ENCODE measurements at places on chromosomes 7 and 10.

GRCh38 chr10:93346108-93346507 lies 136.0 kb downstream of the MYOF start:
- no peak for DNase-seq

DNA sequence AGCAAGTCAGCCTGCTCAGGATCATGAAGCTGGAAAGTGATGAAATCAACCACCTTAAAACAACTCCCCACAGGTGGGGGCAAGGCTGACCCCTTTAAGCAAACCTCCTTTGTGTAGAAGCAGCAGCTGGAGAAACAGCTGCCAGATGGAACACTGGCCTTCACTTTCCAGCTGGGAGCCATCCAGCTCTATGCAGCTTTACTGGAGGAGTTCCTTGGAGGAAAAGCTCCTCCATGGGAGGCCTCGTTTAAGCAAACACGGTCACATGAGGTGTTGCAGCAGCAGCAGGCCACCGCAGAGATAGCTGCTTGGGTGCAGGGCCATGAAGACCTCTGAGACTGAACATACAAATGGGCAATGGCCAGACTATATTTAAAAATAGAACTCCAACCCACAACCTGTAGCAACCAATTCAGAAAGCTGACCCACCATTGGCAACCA lies 13.0 kb upstream of the DLG5 start:
- DNase-seq = no peak

DNA sequence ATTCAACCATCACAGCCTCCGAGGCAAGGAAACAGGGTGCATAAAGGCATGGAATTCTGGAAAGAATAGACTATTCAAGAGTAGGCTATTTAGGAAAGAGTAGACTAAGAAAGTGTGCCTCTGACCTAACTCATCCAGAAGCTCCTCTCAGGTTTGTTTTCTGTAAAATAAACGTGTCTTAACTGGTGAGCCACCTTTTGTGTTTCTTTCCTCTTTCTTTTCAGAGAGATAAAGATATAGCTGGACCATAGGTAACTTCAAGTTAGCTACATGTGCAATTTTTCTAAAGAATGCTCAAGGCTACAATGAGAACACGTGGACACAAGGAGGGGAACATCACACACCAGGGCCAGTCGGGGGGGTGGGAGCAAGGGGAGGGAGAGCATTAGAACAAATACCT lies 577.0 kb downstream of the TYW1 start:
- no peak for DNase-seq

DNA sequence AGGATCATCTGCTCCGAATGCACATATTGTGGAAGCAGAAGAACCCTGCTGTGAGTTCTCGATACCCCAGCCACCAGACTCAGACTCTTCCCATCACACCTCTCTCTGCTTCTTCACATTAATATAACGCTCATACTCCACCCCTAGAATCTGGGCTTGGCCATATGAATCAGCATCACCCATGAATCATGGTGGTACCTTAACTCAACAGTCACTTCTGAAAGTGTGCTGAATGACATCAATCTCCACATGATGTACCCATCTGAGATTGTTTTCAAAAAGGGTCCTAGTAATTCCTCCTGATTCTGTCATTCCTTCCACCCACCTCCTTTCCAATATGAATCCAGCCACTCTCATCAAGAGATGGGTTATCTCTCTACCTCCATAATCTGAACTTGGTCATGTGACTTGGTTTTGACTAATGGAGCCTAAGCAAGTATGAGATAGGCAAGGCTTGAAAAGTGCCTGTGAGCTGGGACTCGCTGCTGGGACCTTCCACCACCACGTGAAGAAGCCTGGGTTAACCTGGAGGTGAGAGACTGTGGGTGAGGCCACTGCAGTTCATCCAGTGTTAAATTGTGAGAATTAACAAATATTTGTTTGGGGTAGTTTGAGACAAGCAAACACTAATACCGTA lies 15.4 kb downstream of the YWHAG start:
- DNase-seq = no peak

DNA sequence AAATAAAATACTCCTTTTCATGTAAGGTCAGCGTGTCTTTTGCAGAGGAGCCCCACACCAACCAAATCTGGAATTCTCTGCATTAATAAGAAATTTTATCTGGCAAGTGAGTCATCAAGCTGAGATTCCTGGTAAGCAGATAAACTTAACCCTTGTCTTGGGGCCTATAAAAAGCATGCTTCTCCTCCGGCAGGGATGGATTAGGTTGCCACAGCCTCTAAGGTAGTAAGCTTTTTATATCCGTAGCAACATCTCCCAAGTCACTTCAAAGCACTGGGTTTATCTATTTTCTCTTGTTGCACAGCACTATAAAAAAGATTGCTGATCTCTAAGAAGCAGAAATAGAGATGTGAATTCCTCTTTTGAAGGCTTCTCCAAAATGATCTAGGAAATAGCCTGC lies 202.8 kb upstream of the NOBOX start:
- DNase-seq = no peak

- no peak for DNase-seq
These were observed 159.9 kb downstream of the PHTF2 start for GRCh38 chr7:77958436-77958835.

DNA sequence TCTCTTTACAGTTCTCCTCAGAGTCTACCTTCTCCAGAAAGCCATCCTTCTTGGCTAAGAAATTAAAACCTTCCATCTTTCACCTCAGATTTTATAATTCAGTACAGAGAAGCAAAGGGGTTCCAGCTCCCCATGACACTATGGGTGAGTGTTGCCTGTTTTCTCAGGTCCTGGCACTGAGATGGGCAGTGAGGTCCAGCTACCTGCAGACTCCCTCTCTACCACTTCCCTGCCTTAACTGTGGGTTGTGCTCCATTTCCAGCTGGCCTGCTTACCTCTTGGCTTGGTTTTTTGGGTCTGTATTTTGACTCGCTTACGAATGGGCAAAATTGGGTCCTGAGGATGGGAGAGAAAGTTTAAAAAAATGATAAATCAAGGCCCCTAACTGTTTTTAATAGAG lies 26.3 kb downstream of the ZCWPW1 start:
- DNase-seq = no peak

DNA sequence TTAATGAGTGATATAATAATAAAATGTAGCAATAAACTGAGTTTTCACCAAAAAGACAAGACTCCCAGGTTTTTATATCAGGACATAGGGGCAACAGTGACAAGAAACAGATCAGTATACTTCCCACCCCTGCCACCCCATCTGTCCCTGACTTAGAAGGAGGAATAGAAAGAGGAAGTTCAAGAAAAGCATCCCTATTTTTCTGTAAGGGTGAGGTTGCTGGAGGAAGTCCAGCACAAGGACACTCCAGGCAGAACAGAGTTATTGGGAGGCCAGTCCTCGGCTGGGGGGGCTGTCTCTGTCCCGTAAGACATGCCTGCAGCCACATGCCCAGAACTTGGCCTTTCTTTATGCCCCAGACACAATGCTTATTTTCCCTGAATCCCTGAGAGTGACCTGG lies 16.5 kb upstream of the TLX1 start:
- DNase-seq = no peak

DNA sequence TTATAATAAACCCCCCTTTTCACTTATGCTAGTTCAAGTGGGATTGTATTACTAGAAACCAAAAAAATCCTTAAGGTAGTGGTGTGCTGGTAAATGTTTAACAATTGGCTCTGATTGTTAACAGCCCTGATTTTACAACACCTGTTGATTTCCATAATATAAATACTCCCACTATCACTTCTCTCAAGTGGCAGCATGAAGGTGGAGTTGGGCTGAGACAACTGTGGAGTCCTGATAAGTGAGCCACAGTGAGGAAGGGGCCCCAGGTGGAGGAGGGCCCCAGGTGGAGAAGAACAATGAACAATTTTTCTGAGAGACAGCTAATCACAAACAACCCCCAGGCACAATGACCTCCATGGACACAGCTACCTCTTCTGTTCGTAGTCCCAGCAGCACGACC lies 26.4 kb downstream of the SSMEM1 start:
- DNase-seq = no peak

- DNase-seq = no peak
These were observed 2.5 kb downstream of the PARP12 start for GRCh38 chr7:140060243-140060630.

GRCh38 chr10:65142641-65143435 lies 1621.6 kb downstream of the REEP3 start:
- no peak for DNase-seq

DNA sequence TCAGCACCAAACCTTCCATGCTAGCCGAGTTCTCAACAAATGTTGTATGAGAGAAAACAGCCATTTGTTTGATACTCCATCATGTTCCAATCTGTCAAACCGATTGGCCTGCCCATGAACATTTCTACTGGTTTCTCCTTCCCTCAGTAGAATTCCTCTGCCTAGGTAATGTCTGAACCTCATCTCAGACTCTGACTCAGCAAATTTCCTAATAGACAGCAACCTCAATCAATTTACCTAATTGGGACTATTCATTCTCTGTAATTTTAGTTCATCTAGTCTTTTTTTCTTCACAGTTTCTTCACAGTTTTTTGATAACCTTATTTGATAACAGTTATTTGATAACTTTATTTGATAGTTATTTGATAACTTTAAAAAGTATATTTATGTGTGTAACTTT lies 585.1 kb downstream of the DNAJB9 start:
- no peak for DNase-seq

- no peak for DNase-seq
These were observed 8.5 kb upstream of the IL2RA start for GRCh38 chr10:6070660-6071059.

DNA sequence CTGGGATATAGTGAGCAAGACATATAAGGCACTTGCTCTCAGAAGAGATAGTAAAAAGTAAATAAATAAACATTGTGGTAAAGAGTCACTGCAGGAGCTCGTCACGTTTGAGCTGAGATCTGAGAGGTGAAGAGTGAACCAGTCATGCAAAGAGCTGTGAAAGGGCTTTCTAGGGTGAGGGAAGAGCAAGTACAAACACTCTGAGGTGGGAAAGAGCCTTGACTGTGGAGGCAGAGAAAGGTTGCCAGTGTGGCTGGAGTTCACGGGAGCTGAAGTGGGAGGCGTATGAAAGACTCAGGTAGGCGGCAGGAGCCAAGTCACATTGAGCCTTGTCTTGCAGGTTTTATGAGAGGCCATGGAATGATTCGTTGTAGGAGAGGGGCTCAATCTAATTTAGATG lies 141.0 kb downstream of the C1GALT1 start:
- no peak for DNase-seq

DNA sequence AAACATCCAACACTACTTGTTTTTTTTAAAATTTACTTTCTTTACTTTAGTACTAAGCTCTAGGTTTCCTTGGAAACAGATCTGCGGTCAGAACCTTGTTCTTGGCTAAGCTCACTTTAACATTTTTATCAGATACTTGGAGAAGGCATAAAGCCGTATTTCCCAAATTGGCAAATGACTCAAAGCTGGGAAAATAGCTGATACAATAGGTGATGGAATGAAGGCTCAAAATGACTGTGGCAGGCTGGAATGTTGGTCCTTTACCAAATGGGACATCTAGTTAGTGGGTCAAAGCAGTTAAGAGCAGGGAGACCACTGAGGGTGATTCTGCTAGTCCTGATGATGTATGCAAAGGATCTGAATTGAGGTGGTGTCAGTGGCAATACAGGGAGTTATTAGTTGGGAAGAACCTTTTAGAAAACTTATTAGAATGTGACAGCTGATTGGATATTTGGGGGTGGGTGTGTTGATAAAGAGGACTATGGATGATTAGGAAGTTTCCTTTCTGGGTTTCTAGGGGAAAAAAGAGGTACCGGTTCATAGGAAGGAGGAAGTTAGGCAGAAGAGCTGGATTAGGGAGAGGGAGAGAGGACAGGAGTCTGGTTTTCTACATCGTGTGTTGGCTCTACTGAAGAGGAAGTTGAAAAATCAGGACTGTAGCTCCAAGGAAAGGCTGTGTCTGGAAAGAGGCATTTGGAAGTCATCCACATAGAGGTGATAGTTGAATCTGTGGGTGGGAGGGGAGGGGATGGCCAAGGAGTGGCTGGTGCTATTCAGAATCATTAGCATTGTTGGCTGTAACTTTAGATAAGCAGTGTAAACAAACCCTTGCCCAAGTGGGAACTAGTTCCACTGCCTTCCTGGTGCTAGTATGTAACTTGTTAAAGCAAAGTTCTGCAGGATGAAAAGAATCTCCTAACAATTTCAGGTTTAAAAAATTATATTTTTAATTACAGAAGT lies 13.1 kb downstream of the PLCE1 start:
- no peak for DNase-seq

DNA sequence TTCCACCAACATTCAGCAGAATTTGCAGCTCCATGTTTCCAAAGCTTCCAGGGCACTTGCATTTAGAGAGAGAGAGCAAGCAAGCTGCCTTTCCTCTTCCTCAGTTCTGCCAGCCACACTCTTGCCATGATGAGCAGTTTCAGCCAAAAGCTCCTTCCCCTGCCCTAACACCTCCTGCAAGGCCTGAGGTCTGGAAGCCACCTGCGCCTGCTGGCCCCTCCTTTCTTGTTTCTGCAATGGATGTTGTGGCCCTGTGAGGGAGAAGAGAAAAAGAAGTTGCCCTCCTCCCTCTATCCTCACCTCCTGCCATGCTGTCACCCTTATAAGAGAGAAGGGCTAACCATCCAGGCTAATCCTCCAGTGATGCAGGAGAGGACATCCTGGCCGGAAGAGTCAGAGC lies 48.7 kb downstream of the IKZF1 start:
- no peak for DNase-seq

GRCh38 chr10:69662901-69663300 lies 32.9 kb downstream of the FAM241B start:
- no peak for DNase-seq

GRCh38 chr7:46975493-46975892 lies 606.4 kb downstream of the TNS3 start:
- no peak for DNase-seq

GRCh38 chr7:23268746-23269145 lies 22.2 kb downstream of the GPNMB start:
- no peak for DNase-seq

DNA sequence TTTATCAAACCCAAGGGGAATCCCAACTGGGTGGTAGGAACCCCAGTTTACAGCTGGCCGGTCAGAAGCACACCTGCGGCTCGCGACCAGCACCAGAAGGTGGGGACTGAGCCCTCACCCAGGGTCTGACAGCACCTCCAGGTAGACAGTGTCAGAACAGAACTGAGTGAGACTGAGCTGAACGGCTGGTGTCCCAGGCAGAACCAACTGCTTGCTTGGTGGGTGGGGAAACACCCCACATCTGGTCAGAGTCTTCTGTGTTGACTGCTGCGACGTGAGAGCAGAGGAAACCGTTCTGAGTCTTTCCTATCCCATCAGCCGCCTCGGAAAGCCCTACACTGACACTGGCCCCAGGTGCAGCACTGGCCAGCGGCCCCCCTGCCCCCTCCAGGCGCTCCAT lies 160.7 kb downstream of the MAD1L1 start:
- no peak for DNase-seq

DNA sequence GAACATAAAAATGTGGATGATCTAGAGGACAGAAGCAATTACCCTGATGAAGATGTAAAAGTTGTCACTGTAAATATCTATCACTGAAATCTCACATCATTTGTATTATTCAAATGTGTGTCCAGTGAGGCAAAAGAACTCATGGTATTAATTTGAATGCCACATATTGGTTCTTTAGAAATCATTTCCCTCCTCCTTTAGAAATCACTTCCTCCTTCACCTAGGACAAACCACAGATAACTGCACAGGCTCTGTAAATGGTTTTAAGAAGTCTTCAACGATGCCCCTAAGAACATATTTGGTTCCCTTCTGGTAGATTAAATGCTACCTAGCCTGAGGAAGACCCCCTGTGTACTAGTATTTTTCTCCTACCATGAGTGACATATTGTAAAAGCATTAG lies 33.1 kb upstream of the ZNF518A start:
- no peak for DNase-seq

GRCh38 chr10:4101918-4102654 lies 317.1 kb upstream of the KLF6 start:
- DNase-seq = no peak

- DNase-seq = no peak
These were observed 22.9 kb upstream of the TCF7L2 start for GRCh38 chr10:112926906-112927688.

All from KG1 (cell line).